ENCODE measurements at places on chromosomes 4 and X.

DNA sequence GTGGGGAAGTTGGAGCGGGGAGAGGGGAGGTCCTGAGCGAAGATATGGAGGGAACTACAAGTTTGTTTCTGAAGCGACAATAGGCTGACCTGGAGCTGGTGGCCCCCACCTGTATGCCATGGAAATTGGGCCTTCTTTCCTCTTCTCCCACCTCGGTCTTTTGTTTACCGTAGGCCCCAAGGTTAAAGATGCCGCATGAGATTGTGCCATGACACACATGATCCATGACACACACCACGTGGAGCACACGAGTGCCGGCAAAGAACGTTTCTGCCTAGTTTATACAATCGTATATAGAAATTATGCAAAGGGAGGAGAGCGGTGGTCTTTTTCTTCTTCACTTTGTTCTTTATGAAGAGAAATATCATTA is 408 bp downstream of the TMEM33 start:
- DNase-seq: no peak

- DNase-seq: no peak
These were observed 177.1 kb downstream of the CBR4 start for GRCh38 chr4:168832763-168833575.

GRCh38 chr4:88604978-88605678 is 12.8 kb downstream of the HERC3 start:
- DNase-seq: no peak

DNA sequence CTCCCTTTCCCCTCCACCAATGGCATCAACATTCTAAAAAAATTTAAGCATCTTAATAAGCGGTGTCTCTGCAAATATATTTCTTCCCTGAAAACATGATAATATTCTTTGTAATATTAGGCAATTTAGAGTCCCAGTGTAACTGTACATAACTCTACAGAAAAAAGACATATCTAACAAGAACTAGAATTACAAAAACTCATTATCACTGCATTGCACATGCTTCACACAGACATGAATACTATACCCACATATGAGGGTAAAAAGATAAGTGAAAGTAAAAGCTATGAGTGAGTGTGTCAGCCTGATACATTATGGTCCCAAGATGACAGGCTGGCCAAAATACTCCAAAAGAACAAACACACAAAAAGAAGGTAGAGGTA is 2.4 kb upstream of the FGB start:
- DNase-seq: no peak

GRCh38 chr4:101801958-101802357 is 11.4 kb downstream of the BANK1 start:
- no peak for DNase-seq

GRCh38 chr4:129140521-129140920 is 44.6 kb downstream of the C4orf33 start:
- no peak for DNase-seq

- DNase-seq: no peak
These were observed 9.3 kb downstream of the PDZD4 start for GRCh38 chrX:153821066-153821465.

DNA sequence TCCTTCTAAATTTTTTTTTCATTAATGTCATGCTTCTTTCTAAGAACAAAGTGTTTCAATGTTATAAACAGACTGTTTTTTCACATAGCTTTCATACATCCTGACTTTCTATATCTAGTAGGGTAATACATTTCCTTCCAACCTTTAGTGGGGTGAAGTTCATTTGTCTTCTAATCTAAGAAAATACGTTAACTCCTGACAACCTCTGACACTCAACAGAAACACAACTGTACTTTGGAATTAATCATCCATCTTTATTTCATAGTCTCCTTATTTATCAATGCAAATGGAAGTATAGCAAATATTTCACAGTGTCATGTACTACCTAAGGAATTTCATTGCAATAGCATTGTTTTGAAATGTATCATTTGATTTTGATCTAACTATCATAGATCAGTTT is 2.7 kb upstream of the MTTP start:
- no peak for DNase-seq

DNA sequence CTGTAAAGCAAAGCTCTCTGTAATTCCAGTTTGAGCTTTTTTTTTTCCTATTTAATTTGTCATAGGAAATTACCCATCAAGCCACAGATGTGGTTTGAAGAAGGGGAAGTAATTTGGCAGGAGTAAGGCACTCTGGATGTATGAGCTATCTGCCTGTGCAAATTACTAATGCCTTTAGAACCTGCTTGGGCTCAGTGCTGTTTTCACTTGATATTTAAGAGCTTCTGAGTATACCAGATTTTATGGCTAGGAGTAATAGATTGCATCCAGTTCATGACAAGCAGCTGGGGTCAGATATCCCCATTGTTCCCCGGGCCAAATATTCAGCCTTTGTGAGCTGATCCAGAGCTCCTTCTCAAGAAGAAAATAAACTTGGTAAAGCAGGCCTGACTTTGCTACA is 89.1 kb downstream of the DCAF8L2 start:
- no peak for DNase-seq

All from right renal cortex interstitium (tissue), 3 donors.